ENCODE measurements at places on chromosomes 2 and 18. TPM values are rescaled to one million over a fixed set of nuclear protein-coding genes. Genes with fewer than 3 reads are reported as not detected.

Gene IL1RN
- not detected for total RNA-seq

Gene PTH2R
- total RNA-seq, result not detected

Gene CNGA3
- not detected for total RNA-seq

Gene DOK1
- 46.0 TPM for total RNA-seq

Gene C1QL2
- total RNA-seq, result not detected

Gene ATP6V1C2
- total RNA-seq, result not detected

Gene PSMD14
- 48.5 TPM for total RNA-seq

Gene MARCO
- total RNA-seq, result not detected

Gene PIEZO2
- total RNA-seq, result 142 TPM

Gene LYPD6
- total RNA-seq, result 0.82 TPM

Gene MYO5B
- 0.97 TPM for total RNA-seq
